ENCODE measurements at places on chromosomes 5 and 9.

GRCh38 chr5:105259581-105260217, 1697.1 kb upstream of the NUDT12 start:
- DNase-seq, result no peak

- DNase-seq, result no peak
Observed at GRCh38 chr5:38189081-38189504, 69.3 kb upstream of the EGFLAM start.

- no peak for DNase-seq
Observed at GRCh38 chr9:115204904-115205453, 87.0 kb upstream of the TNC start.

GRCh38 chr9:21995666-21996398, 1.2 kb downstream of the CDKN2B-AS1 start:
- DNase-seq, result no peak

- DNase-seq, result no peak
Observed at GRCh38 chr5:122151640-122152039, 22.3 kb downstream of the ZNF474 start.

DNA sequence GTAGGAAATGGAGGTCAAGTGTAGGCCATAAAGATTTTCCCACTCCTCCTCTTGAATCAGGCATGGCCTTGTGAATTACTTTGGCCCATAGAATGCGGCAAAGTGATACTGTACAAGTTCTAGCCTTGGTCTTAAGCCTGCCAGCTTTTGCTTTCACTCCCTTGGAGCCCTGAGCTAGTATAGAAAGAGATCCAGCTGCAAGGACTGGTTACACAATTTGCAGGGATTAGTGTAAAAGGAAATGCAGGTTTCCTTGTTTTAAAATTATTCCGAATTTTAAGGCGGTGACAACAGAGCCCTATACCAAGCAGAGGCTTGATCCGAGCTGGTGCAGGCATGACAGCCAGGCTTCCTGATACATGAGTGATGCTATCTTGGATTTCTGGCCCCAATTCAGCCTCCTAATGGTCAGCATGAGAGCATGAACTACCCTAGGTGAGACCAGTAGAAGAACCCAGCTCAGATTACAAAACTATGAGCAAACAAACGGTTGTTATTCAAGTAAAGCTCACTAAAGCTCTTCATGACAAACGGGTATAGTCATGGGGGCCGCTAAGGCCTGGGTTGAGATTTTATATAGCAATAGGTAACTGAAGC, 257.9 kb downstream of the DOCK8 start:
- DNase-seq, result no peak

DNA sequence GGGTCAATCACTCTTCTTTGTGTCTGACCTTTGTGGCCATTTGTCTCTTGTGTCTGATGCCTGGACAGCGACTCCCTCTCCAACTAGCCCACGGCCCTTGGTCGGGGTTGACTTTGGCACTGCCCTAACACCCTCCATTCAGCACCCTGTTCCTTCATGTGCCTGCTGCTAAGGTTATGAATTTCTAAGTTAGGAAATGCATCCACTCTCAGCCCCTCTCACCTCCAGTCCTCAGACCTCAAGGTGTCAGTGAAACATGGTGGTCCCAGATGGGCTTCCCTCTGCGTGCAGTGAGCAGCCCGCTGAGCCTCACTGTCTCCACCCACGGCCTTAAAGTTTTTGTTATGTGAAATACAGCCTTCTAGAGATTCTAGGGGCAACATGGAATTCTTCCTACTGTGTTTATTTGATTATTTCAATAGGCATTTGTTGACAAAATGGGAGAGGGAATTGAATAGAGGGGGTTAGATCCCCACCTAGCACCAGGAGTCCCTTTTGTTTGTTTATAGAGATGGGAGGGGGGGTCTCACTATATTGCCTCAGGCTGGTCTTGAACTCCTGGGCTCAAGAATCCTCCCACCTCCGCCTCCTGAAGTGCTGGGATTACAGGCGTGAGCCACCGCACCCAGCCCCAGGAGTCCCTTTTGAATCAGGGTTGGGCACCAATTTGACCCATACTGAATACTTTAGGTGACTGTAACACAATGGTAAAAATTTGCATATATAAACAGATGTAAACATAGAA, 1.6 kb upstream of the GLIPR2 start:
- no peak for DNase-seq

DNA sequence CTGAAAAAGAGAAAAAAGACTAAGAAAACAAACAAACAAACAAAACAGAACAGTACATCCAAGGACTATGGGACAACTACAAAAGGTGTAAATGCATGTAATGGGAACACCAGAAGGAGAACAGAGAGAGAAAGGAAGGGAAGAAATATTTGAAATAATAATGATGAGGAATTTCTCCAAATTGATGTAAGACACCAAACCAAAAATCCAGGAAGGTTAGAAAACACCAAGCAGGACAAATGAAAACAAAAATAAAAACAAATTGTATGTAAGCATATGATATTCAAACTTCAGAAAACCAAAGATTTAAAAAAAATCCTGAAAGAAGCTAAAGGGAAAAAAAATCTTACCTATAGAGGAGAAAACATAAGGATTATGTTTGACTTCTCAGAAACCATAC, 125.9 kb upstream of the ACTBL2 start:
- no peak for DNase-seq

GRCh38 chr9:108812396-108813025, 43.3 kb downstream of the ACTL7B start:
- no peak for DNase-seq

- DNase-seq, result no peak
Observed at GRCh38 chr5:158805195-158805594, 294.5 kb downstream of the EBF1 start.

GRCh38 chr5:68196876-68197275, 18.7 kb upstream of the PIK3R1 start:
- DNase-seq, result no peak

DNA sequence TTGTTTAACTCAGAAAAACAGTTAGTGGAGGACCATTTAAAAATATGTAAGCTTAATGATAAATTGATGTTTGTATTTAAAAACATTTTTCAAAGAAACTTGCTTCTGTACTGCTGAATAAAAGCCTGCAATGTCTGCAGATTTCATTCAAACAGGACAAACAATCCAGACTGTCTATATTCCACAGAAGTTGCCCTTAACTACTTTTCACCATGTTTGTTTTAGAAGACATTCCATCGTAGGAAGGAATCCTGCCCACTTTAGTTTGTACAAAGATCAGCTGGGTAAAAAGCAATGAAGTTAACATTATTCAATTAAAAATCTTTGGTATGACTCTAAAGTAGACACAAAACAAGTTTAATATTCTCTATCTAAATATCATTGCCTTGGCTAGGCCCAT, 195.7 kb upstream of the CCNH start:
- DNase-seq, result no peak

DNA sequence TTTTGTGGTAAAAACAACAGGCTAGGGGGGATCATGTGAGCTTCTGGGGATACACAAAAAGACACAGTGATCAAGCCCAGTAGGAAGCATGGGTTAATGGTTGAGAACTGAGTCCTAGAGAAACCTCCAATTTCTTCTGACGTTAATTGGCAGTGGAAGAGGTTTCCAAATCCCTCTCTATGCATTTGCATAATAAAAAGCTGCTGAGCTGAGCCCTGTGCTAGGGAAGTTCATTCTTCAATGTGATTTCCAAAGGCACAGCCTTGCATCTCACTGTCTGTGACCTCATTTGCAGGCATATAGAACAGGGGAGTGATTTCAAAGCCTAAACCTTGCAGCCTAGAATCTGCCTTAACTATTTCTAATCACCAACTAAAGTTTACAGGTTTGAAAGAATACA, 812 bp downstream of the DNAH5 start:
- no peak for DNase-seq

DNA sequence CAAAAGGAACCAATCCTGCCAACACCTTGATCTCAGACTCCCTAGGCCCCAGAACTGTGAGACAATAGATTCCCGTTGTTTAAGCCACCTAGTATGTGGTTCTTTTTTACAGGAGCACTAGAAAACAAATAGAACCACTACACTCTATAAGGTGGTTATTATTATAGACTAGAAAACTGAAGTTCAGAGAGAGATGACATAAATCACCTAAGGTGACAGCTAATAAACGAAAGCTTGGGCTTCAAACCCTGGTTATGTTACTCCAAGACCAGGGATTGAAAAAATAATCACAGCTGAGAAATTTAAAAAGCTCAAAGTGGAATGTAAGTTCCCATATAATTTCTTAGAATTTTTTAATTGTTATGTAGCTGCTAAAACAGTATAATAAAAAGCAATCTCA, 716.2 kb upstream of the DMAC1 start:
- no peak for DNase-seq

Data from Jurkat, Clone E6-1 (cell line).